Muscle of arm (tissue), 14 donors: ENCODE measurements at places on chromosomes 2 and 18.
A peak's percentile ranks its signal among the peaks of the same experiment; 100 is the strongest.

GRCh38 chr2:97880334-97880733 lies 115.4 kb downstream of the TMEM131 start:
- no peak for DNase-seq

DNA sequence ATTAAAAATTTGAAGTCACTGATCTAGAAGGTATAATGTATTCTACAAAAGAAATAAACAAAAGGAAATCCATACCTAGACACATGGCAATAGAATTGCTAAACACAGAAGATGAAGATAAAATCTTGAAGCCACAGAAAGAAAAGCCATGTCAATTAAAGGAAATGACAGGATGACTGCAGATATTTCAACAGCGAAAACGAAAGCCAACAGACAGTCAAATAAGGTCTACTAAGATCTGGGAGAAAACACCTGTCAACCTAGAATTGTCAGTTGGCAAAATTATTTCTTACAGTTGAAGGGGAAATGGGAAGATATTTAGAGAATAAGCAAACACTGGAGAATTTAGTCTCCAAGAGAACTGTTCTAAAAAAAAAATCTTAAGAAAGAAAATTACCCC lies 39.2 kb downstream of the NETO1 start:
- no peak for DNase-seq

GRCh38 chr2:176120364-176121189 lies 1.9 kb upstream of the HOXD9 start:
- no peak for DNase-seq

DNA sequence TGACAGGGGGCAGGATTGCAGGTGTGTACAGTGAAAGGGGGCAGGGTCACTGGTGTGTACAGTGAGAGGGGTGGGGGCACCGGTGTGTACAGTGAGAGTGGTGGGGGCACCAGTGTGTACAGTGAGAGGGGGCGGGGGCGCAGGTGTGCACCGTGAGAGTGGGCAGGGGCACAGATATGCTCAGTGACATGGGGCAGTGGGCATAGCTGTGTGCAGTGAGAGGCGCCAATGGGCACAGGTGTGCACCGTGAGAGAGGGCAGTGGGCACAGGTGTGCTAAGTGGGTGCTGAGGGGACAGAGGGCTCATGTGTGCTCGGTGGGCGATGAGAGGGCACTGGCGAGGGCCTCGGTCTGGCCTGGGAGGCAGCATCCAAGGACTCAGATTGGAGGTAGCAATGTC lies 63.0 kb downstream of the GREB1 start:
- no peak for DNase-seq

- no peak for DNase-seq
These were observed 24.3 kb downstream of the COA5 start for GRCh38 chr2:98583816-98584618.

DNA sequence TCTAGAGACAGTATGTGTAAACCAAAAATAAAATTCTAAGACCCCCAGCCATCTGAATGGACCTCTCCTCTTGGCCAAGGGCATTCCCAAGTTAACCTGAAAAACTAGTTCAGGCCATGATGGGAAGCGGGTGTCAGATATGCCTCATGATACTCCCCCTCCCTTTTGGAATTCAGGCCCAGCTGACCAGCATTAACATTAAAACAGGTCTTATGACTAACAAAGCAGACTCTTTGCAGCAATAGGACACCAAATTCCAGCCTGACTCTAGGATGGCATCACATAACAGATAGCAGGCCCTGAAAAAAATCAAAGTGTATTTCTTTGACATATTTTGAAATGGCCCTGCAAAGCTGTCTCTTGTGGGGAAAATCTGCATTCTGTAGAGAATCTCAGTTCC lies 73.3 kb upstream of the L3MBTL4 start:
- no peak for DNase-seq

DNA sequence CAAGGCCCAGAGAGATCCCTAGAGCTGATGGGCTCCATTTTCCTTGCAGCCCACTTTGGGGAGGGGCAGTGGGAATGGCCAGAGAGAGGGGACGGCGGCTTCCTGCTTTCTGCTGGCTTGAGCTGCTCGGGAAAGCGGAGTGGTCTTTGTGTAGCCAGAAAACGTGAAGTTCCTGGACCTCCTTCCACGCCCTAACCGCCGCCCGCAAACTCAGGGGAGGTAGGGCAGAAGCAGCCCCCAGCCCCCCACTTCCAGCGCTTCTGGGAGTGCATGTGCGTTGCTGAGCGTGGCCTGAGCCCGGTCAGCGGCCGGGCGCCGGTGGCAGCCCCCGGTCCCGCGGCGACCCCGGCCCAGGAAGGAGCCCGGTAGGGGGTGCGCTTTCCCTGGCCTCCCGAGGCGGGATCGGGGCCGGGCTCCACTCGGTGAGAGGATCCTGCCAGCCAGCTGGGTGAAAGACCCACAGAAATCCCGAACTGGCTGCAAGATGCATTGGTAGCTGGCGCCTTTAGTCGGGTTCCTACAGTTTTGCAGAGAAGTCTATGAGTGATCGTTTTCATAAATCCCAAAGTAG lies 25.3 kb upstream of the BOD1L2 start:
- DNase-seq = no peak

GRCh38 chr18:48646976-48647375 lies 108.1 kb downstream of the CTIF start:
- peak; percentile 45 for DNase-seq

GRCh38 chr2:232325324-232326273 lies 53.0 kb upstream of the ALPP start:
- DNase-seq = peak; percentile 13

DNA sequence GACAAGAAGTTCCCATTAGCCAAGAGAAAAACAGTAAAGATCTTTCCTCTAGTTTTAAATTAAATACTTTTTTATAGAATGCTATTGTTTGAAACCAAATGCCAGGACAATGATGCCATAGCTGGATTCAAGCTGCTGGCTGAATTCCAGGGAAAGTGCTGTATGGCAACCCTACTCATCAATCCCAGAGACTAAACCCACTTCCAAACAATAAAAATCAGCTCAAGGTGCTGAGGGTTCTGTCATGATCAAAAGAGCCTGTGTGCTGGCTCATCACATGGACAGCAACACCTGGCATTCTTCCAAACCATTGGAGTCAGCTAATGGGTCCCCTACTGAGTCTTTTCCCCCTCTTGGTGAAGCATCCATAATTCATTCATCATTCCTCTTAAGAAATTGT lies 53.7 kb upstream of the PARD3B start:
- no peak for DNase-seq

- DNase-seq = peak; percentile 17
These were observed 889 bp downstream of the ZC3H15 start for GRCh38 chr2:186486651-186487647.

DNA sequence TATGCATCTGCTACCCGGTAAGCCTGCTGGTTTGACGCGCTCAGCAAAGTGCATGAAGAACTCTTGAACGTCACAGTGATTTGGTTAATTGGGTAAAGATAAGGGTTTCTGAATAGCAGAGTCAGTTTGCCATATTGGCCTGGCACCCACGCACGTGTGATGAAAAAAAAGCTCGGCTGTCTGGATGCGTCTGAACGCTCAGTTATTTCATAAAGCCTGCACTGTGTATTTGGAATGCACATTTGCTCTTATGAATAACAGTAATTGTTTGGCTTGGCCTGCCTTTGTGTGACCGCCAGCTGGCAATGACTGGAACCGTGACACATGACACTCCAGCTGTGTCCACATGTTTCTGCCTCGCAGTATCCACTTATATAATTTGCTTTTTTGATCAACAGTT lies 129.2 kb upstream of the MEIS1 start:
- DNase-seq = peak; percentile 90

DNA sequence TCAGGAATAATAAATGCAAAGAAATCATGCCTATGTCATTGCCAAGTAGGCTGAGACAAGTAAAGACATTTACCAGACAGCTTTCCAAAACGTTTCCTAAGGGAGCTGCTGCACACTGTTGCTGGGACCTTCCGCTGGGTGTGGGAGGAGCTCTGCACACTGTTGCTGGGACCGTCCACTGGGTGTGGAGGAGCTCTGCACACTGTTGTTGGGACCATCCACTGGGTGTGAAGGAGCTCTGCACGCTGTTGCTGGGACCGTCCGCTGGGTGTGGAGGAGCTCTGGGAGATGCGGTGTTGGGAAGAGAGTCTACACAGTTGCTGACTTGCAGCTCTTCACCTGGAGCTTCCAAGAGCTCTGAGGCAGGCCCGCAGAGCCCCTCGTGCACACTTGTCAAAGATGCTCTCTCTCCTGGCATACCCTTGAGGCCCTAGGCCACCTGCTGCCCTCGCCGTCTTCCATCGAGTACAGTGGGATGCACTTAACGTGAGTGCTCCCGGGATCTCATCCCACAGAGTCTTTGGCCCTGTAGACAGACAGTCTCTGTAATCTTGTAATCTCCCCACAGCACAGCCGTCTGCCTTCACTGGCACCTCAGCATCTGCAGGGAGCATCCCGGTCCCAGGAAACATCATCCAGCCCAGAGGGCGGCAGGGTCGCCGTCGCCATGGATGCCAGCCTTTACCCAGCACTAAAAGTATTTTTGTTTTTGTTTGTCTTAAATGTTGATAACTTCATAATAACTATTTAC lies 51.4 kb downstream of the TRAPPC12 start:
- no peak for DNase-seq

GRCh38 chr2:234164493-234165413 lies 114.3 kb downstream of the SPP2 start:
- no peak for DNase-seq

GRCh38 chr2:118047380-118047826 lies 33.5 kb upstream of the CCDC93 start:
- no peak for DNase-seq

- DNase-seq = no peak
These were observed 15.5 kb upstream of the CCDC195 start for GRCh38 chr2:224731665-224732064.

DNA sequence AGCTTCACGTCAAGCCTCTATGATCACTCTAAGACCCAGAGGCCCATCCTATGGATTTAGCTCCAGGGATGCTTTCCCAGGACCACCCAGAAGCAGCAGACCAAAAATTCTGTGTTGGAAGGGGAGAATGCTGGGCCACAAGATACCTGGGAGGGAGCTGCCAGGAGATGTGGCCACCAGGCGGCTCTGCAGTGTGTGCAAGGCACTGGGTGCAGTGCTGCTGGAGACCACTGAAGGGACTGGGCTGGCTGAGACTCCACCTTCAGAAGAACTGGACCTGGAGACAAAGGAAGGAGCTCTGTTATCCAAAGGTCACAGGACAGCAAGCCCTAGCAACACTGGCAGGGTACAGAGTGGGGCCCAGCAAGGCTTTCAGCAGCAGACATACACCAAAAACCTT lies 34.0 kb downstream of the KANSL3 start:
- no peak for DNase-seq

DNA sequence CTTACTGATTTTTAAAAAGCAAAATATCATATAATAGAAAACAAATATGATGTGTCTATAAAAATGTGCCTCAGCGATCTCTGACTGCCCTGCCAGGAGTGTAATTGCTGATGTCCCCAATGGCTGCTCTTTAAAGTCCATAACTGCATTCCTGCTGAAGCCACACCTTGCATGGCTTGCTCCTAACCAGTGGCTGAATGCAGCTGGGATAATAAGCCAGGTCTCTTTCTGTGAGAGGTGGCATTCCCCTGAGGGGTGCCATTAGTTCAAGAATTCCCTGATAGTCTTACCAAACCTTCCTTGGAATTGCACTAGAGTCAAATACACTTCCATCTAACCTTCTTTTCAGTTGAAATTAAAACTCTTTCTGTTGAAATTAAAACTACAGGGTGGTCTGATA lies 125.8 kb upstream of the ZNF804A start:
- no peak for DNase-seq

- no peak for DNase-seq
These were observed 117.2 kb downstream of the CTNNA2 start for GRCh38 chr2:79630060-79630459.

GRCh38 chr2:167489325-167489724 lies 601.0 kb downstream of the XIRP2 start:
- DNase-seq = peak; percentile 28

GRCh38 chr2:183341057-183341456 lies 216.8 kb downstream of the NUP35 start:
- DNase-seq = no peak

GRCh38 chr18:11494107-11494506 lies 115.3 kb upstream of the SLC35G4 start:
- DNase-seq = no peak

GRCh38 chr2:72198532-72199241 lies 51.0 kb upstream of the CYP26B1 start:
- no peak for DNase-seq

DNA sequence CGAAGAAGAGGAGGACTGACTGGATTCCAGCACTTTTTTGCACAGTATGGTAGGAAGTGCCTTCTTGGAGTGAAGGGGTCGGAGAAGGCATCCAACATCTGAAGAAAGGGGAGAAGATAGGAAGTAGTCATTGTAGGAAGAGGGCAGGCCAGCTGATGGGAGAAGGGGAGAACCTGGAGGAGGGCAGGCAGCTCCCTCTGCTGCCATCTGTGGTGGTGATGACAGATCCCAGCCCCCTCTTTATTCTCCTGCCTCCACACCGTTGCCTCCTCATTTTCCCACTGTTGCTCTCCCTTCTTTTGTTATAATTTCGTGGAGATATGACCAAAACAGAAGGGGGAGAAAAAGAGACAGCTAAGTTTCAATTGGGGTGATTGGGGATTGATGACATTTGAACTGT lies 2.9 kb upstream of the SCYGR2 start:
- no peak for DNase-seq
